HCT116 (cell line): ENCODE measurements at places on chromosomes 6 and 20. TPM values are rescaled to one million over a fixed set of nuclear protein-coding genes. Genes with fewer than 3 reads are reported as not detected.
A peak's percentile ranks its signal among the peaks of the same experiment; 100 is the strongest.

GRCh38 chr6:42269974-42270510, 52.4 kb upstream of the MRPS10 start:
- DNase-seq: no peak

DNA sequence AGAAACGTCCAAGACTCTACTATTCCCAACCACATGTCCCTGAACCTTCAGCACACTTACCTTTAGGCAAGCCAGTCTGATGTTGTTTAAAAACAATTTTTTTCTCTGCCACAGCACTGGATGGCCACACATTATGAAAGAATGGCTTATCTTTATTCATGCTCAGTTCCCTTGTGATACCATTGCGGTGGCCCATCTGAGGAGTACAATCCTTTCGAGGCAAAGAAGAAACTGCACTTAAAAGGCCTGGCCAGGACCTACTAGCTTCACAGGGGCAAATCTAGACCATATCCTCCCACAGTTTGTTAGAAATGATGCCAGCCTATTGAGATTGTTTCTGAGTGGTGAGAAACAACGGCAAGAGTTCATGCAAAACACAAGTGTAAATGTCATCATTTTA, 88.4 kb upstream of the PLEKHG1 start:
- no peak for DNase-seq

FBXL4 gene
- total RNA-seq: 15.7 TPM

- DNase-seq: no peak
Measured at GRCh38 chr6:79373880-79374279, 139.4 kb upstream of the HMGN3 start.

- peak; percentile 38 for DNase-seq
Measured at GRCh38 chr20:3753098-3753497, 14.5 kb downstream of the ADISSP start.

DNA sequence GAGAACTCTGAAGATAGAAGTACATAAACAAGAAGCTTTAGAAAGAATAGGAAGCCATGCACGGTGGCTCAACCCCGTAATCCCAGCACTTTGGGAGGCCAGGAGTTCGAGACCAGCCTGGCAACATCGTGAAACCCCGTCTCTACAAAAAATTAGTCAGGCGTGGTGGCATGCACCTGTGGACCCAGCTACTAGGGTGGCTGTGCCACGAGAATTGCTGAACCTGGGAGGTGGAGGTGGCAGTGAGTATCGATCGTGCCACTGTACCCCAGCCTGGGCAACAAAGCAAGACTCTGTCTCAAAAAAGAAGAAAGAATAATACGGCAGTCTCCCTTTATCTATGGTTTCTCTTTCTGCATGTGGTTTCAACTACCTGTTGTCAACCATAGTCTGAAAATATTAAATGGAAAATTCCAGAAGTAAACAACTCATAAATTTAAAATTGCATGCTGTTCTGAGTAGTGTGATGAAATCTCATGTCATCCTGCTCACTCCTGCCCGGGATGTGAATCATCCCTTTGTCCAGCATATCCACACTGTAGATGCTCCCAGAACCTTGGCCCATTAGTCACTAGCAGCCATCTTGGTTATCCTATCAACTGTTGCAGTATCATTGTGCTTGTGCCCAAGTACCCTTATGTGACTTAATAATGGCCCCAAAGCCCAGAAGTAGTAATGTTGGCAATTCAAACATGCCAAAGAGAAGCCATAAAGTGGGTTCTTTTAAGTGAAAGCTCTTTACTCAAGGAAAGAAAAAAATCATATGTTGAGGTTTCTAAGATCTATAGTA, 22.1 kb downstream of the DEK start:
- peak; percentile 72 for DNase-seq

- no peak for DNase-seq
Measured at GRCh38 chr20:43322851-43323250, 133.1 kb upstream of the PTPRT start.

- DNase-seq: no peak
Measured at GRCh38 chr6:23537828-23538227, 588.2 kb upstream of the NRSN1 start.

FOXP4 gene
- 32.3 TPM for total RNA-seq

CLPSL1 gene
- not detected for total RNA-seq

GRCh38 chr20:24425523-24426135, 43.8 kb upstream of the SYNDIG1 start:
- DNase-seq: no peak

DNA sequence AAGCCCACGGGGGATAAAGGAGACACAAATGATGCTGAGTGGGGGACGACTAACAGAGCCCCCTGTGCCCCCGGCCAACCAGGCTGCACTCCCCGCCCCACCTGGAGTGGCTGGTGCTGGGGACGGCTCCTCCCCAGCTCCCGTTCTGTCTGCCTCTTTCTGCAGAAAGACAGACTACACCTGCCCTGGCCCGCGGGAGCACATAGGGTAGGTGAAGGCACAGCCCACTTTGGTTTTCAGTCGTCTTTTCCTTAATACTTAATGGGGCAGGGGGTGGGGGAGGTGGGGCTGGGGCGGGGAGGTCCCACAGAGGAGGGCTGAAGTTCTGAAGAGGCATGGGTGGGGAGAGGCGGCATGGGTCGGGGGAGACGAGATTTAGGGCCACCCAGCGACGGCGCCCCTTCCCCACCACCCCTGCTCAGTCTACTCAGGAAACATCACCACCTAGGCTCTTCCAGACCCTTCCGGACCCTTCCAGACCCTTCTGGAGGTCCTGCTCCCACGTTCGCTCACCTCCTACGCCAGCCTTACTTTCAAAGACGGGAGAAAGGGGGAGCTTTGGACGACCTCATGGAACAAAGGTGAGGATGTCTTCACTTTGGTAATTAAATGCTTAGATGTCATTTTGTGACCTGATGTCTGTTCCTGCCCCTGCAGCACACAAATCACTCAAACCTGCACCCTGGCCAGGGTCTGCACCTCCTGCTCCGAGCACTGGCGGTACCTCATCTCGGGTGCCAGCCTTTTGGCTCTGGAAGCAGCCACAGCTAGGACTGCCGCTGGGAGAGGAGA, 21.2 kb upstream of the FRMD1 start:
- no peak for DNase-seq

DNA sequence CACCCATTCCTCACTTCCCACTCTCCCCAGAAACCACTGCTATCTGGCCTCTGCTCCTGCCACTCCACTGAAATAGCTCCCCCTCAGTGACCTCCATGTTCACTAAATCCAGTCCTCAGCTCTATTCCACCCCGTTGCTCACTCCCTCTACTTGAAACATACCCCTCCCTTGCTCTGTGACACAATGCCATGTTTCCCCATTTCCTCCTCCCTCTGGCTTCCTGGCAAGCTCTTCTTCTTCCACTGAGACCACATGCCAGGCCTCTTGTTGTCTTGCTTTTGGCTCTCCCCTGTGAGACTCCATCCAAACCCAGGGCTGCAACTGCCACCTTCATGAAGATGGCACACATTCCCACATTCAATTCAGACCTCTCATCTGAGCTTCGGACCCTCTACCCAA, 13.9 kb downstream of the TMEM151B start:
- DNase-seq: no peak

GRCh38 chr6:4640139-4640538, 136.1 kb upstream of the CDYL start:
- no peak for DNase-seq

- peak; percentile 82 for DNase-seq
Measured at GRCh38 chr6:28383235-28384142, 16.1 kb downstream of the ZSCAN12 start.

DNA sequence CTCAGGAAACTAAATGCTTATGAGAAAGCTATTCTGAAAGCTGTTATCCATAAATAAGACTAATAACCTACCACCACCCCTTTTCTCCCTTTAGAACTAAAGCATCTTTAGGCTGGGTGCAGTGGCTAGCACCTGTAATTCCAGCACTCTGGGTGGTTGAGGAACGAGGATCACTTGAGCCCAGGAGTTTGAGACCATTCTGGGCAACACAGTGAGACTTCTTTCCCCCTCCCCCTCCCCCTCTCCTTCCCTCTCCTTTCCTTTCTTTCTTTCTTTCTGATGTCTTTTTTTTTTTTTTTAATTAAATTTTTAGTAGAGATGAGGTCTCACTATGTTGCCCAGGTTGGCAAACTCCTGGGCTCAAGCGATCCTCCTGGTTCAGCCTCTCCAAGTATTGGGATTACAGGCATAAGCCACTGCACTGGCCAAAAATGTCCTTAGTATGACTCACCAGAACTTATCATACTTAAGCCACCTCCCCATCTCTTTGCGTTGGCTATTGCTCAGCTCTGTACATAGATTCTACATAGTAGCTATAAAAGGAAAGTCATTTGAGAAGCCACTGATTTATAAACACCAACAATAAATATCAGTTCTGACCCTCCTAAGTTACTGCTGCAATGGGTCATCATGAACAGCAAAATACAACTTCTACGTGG, 54.8 kb upstream of the SPDEF start:
- DNase-seq: peak; percentile 64

DNA sequence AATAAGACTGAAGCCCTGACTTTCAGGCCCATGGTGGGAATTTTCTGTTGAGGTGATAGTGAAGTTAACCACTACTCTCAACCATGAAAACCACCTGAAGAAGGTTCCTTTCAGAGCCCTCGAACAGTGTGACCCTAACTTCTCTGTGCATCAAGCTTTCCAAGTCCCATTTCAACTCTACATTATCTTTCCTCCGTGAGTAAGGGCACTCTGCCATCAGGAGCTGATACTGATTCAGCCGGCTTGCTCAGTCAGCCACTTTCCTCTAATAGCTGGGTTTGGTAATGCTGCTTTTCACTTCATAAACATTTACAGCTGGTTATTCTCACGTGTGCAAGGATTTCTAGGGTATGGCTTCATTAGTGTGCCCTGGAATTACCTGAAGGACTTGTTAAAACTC, 10.7 kb upstream of the SLA2 start:
- no peak for DNase-seq

DNA sequence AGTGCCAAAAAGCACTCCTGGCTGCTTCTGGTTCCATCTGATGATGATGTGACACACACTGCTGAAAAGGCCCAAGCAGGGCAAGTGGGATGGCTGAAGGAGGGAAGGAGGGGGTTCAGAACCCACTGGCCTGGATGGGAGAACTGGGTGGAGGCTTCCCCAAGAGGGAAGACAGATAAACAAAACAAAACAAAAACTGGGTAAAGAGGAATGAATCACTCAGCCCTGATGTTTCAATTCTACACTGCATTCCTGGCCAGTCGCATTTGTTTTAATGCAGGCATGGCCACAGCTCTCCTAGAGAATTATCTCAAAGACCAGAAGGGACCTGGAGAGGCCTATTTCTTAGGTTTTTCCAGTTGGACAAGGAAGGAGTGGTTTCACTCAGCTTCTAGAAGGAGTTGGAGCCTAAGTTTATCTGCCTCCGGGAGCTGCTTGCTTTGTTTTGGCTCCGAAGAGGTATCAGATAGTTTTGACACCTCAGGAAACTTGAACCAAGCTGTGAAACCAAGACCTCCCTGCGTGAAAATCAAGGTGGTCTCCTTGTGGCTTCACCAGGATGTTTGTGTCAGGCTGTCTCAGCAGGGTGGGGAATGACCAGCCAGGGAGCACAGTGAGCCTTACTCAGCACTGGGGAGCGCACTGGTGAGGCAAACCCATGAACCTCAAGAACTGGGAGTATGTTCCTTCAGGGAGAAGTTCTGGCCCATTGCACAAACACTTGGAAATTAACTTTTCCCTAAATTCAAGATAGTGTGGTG, 16.1 kb downstream of the TTPAL start:
- no peak for DNase-seq

SLC22A1 gene
- total RNA-seq: 0.86 TPM

SNX14 gene
- total RNA-seq: 84.8 TPM

- peak; percentile 32 for DNase-seq
Measured at GRCh38 chr6:100078509-100078908, 84.5 kb upstream of the MCHR2 start.

- DNase-seq: no peak
Measured at GRCh38 chr6:903761-904160, 210.8 kb upstream of the EXOC2 start.

GLP1R gene
- not detected for total RNA-seq

PRDM13 gene
- not detected for total RNA-seq

FOXQ1 gene
- 0.42 TPM for total RNA-seq
